ENCODE measurements at places on chromosomes 1 and 21.

- DNase-seq: no peak
Observed at GRCh38 chr1:228015276-228016180, 8.7 kb downstream of the WNT3A start.

DNA sequence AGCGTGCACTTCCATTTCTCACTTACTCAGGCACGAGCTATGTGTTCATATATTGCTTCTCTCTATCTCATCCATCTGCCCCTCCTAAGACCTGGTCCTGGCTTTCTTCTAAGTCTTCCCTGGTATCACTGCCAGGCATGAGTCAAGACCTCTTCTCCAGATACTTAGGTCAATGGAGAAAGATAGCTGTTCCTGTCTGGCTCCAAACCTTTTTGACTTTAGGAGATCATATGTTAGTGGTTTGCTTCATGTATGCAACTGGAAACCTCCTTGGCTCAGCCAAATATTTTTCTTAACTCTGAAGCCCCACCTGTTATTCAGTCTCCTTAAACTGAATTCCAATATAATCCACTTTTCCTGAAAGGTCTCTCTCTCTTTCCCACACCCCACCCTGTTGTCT is 211.6 kb upstream of the PTBP2 start:
- DNase-seq: no peak

GRCh38 chr1:151327903-151328674 is 873 bp upstream of the PI4KB start:
- DNase-seq: no peak

GRCh38 chr1:243943671-243944428 is 93.8 kb upstream of the AKT3 start:
- DNase-seq: no peak

- DNase-seq: no peak
Observed at GRCh38 chr1:101316799-101317198, 80.0 kb downstream of the S1PR1 start.

DNA sequence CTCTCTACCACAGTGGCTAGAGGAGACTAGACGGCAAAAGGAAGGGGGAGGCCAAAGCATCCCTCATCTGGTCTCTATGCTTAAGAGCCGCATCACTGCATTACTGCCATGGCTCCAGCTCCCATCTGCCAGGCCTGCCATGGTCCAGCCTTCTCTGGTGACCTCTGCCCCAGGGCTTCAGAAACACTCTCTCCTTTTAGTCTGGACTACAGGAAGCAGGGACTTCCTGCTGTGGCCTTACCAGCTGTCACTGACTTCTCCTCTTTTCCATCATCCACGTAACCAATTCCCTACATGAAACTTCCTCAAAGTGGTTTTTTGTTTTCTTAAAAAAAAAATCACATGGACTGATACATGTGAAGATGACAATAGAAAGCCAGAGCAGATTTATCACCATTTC is 323.1 kb upstream of the NFIA start:
- DNase-seq: no peak

DNA sequence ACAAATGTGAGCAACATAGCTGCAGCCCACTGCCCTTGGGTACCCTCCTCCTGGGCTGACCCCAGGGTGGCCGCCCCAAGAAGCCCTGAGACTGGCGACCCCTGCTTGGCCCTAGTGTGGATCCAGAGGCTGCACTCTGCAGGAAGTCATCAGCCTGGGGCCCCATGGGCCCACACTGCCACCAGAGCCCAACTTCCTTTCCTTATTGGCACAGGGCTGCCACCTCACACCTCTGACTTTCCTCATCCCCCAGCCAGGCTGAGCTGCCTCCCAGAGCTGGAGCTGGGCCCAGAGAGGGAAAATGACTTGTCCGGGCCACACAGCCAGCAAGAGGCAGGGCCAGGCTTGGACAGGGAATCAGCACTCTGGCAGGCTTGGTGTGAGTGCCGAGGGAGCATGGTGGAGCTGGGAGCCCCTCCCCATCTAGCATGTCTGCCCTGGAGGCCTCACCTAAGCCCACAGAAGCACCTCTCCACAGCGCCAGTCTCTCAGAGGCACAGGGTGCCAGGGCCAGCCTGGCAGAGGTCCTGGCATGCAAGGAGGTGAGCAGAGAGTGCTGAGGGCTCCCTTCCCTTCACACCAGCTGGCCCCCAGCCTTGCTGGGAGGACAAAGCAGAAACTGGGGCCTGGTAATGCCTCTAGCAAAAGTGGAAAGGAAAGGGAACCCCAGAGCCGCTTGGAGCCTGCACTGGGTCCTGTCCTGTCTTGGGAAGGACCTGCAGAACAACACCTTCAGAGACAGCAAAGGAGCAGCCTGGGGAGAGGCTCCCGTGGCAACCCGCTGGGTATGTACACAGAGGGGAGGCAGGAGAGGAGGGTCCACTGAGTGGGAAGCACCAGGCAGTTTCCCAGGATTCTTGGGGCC is 3.2 kb downstream of the RAP1GAP start:
- DNase-seq: no peak

DNA sequence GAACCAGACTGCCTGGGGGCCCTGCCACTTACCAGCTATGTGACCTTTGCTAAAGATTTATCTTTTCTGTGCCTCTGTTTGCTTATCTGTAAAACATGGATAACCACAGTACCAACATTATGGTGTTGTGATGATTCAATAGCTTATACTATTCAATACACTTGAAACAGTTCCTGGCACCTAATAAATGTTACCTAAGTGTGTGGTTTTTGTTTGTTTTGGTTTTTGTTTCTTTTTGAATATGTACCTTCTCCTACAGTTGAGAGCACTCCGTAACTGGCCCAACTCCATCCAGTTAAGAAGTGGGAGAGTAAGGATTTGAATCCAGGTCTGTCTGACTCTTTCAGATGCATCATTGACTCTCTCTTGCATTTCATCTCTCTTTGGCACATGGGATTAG is 125.8 kb upstream of the C8B start:
- no peak for DNase-seq
